ENCODE measurements at places on chromosomes 5 and 9.

DNA sequence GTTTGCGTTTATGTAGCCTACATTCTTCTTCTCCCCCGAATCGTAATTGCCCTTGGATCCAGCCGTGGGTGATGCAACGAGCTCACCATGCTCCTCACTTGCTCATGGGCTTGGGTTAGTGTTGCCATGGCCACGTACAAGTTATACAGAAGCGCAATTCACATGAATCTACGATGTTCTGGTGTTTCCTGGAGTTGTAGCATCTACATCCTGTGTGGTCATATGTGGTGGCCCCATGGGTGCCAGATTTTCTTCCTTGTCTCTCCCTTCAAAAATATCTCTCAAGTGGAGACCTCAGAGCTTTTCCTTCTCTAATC is 115.3 kb downstream of the TLE4 start:
- no peak overlapping the region for H3K4me3 ChIP-seq
- H3K4me1 ChIP-seq, result peaks cover 50% of the 10 kb centered on the region
- H3K27ac ChIP-seq, result no peak overlapping the region
- H3K27me3 ChIP-seq, result no peaks in the 10 kb centered on the region
- DNase-seq, result no peak

GRCh38 chr5:5497152-5497788 is 74.8 kb downstream of the ICE1 start:
- H3K4me3 ChIP-seq, result no peak overlapping the region
- no peaks in the 10 kb centered on the region for H3K36me3 ChIP-seq
- no peak overlapping the region for H3K27ac ChIP-seq
- DNase-seq, result no peak

DNA sequence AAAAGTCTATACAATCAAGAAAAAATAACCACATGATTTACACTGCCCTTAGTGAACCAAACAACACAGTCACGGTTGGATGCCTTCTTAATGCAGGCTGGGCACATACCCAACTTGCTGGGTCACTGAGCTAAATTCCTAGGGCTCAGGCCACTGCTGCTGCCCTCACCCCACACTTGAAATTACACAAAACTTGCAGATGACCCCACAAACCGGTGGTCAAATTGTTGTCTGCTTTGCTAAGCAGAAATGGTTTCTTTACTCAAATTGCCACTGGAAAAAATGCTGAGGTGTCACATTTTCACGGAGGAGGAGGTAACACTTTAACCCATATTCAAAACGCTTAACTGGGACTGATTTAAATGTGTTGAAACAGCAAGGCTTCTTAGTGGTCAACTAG is 62.4 kb downstream of the HMHB1 start:
- H3K4me1 ChIP-seq, result peaks cover 40% of the 10 kb centered on the region

GRCh38 chr5:2534251-2534650 is 217.2 kb downstream of the IRX2 start:
- DNase-seq, result peak; percentile 56
- peaks cover 9% of the 10 kb centered on the region for H3K4me1 ChIP-seq
- H3K27ac ChIP-seq, result no peak overlapping the region

DNA sequence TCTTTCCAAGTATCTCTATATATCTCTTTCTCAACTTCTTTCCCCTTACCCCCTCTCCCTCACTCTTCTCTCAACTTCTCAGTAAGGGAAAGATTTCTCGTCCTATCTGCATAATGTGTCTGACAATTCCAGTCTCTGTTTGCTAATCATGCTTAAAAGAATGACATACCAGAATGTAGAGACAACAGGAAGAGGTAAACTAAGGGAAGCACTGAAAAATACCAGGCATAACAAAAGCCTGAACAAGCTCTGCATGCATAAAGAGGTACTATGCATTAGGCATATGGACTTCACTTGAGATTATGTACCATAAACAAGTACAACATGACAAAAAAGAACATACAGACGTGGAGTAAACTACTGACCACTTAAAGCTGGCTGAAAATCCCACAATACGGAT is 62.6 kb downstream of the SEMA5A start:
- DNase-seq, result no peak
- peaks cover 12% of the 10 kb centered on the region for H3K4me1 ChIP-seq
- no peak overlapping the region for H3K27ac ChIP-seq
- H3K27me3 ChIP-seq, result no peaks in the 10 kb centered on the region

DNA sequence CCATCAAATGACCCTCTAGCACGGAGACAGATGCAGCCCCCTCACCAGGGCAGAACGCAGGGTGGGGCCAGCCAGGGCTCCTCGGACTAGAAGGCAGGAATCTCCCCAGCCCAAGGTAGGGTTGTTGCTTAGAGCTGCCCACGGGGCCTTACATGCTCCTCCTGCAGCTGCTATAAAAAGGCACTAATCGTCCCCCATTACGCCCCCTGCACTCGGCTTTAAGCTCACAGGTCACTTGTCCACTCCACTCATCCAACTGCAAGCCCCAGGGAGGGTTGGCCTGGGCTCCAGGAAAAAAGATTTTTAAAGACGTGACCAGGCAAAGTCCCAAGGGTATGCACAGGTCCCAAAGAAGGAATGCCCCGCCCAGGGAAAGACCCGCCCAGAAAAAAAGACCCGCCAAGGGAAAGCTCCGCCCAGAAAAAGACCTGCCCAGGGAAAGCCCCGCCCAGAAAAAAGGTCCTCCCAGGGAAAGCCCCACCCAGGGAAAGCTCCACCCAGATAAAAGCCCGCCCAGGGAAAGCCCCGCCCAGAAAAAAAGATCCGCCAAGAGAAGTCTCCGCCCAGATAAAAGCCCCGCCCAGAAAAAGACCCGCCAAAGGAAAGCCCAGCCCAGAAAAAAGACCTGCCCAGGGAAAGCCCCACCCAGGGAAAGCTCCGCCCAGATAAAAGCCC is 11.1 kb downstream of the GRIN1 start:
- no peaks in the 10 kb centered on the region for H3K36me3 ChIP-seq
- H3K27ac ChIP-seq, result no peak overlapping the region
- no peak overlapping the region for H3K4me3 ChIP-seq
- peaks cover 19% of the 10 kb centered on the region for H3K27me3 ChIP-seq
- DNase-seq, result no peak

- no peaks in the 10 kb centered on the region for H3K36me3 ChIP-seq
- no peaks in the 10 kb centered on the region for H3K27me3 ChIP-seq
- peaks cover under 1% of the 10 kb centered on the region for H3K4me1 ChIP-seq
- H3K27ac ChIP-seq, result no peak overlapping the region
- H3K4me3 ChIP-seq, result no peak overlapping the region
Observed at GRCh38 chr5:127826011-127826410, 122.8 kb downstream of the CCDC192 start.

GRCh38 chr5:172951371-172952033 is 7.7 kb upstream of the RPL26L1 start:
- H3K27ac ChIP-seq, result peak overlapping the region; percentile 99
- H3K4me1 ChIP-seq, result no peaks in the 10 kb centered on the region
- no peaks in the 10 kb centered on the region for H3K27me3 ChIP-seq
- H3K4me3 ChIP-seq, result peak overlapping the region; percentile 75
- no peak for DNase-seq
- H3K36me3 ChIP-seq, result peaks cover 4% of the 10 kb centered on the region

GRCh38 chr5:14568333-14568732 is 13.3 kb upstream of the OTULINL start:
- no peaks in the 10 kb centered on the region for H3K36me3 ChIP-seq
- DNase-seq, result no peak
- no peak overlapping the region for H3K4me3 ChIP-seq

DNA sequence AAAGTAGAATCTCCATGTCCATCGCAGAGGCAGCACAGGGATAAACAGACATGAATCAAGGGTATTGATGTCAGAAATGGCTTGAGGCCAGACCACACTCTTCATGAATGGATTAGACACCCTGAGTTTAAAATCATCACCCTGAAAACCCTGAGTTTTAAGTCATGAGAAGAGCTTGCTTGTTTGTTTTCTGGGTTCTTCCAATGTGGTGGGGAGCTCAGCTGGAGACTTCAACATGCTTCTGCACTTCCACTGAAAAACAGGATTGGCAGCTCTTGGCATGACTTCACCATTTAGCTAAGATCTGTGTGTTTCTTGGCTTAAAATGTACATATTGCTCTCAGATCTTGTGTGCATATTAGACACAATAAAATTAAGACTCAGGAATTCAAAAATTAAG is 9.8 kb downstream of the GCNT4 start:
- peaks cover 7% of the 10 kb centered on the region for H3K36me3 ChIP-seq
- no peaks in the 10 kb centered on the region for H3K27me3 ChIP-seq
- H3K4me1 ChIP-seq, result no peaks in the 10 kb centered on the region
- no peak for DNase-seq

DNA sequence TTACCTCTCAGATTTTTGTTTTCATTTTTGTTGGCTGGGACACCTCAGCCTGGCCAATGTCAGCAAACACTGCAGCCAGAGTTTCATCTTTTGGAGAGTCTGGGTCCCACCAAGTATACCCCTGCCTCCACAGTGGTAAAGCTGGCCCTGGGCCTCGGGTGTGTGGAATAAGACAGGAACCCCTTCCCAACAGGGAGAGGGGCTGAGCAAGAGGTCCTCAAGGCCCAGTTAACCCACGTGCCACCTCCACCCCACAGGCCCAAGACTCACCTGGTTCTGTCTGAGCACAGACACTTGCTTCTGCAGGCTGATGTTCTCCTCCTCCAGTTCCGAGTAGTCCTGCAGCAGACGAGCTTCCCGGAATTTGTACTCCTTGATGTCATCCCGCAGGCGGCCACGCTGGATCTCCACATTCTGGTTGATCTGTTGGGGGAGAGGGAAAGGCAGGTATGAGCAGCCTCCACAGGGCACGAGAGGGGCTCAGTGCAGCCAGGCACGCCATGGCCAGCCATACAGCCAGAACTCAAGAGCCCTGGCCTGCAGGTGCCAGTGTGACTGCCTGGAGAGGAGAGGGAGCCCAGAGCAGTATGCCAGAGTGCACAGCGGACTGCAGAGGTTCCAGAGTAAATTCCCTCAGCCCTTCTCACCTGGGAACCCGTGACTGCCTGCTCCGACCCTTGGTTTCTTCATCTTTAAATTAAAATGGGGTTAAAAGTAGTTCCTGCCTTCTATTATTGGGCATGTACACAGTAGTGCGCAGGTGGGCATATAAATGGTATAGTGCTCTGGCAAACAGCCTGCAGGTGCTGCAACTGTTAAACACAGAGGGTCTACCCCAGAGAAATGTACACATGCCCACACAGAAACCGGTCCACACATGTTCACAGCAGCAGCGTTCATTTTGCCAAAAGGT is 42.0 kb downstream of the BICD2 start:
- peak; percentile 53 for DNase-seq
- peaks cover 17% of the 10 kb centered on the region for H3K4me1 ChIP-seq
- peaks cover 20% of the 10 kb centered on the region for H3K36me3 ChIP-seq
- H3K4me3 ChIP-seq, result peak overlapping the region; percentile 71

DNA sequence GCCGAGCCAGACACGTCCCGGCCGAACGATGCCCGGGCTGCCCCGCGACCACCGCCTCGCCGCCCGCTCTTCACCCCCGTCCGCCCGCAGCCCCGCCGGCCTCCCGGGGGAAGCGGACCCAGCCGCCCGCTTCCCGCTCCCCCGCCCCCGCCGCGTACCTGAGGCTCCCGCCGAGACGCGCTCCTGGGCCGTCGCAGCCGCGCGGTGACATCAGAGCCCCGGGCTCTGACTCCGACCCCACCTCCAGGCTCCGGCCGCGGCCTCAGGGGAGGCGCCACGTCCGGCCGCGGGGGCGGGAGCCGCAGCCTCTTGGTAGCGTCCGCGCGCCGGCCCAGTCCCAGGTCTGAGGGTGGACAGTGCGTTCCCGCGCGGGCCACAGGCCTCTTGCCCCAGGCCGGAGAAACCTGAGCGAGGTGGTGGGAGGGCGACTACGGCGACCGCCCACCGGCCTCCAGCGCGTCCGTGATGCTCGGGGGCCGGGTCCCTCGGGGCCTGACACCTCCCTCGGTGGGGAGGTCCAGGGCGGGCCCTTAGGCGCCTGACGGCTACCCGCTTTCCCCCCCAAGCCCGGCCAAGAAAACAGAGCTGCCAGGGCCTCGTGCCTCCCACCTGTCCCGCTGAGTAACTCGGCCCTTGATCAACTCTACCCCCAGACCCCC is at the start of gene SHROOM1:
Gene SHROOM1, minus strand, starts transcription at position 212 of the 659 bp plus-strand sequence. CDS start 4,507 bp downstream, outside the sequence.
- H3K27me3 ChIP-seq, result peaks cover 59% of the 10 kb centered on the region
- no peak for DNase-seq
- no peaks in the 10 kb centered on the region for H3K4me1 ChIP-seq

DNA sequence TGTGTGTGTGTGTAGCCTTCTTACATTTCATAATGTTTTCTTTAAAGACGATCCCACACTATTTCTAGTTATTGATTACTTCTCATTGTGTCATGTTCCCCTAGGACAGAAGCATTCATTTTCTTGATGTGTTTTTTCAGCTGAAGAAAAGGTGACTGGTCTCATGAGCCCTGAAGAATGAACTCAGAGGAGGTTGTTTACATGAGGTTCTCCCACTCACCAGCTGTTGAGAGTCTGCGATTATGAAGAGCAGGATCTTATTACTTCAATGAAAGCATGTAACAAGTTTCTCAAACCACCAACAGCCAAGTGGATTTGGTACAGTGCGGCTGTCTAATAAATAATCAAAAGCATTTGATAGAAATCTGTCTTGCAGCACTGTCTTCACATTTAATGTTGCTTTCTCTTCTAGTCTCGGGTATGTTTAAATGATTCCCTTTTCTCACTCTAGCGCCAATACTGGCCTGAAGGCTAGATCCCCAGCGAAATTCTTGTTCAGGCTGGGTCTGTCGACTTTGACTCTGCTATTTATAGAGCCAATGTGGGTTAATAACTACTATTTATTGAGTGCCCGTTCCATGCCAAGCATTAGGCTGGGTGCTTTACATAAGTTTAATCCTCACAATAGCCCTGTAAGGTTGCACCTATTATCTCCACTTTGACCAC is 9.6 kb upstream of the FSD1L start:
- no peak overlapping the region for H3K4me3 ChIP-seq
- H3K4me1 ChIP-seq, result peaks cover 15% of the 10 kb centered on the region
- no peak overlapping the region for H3K27ac ChIP-seq
- peaks cover 6% of the 10 kb centered on the region for H3K36me3 ChIP-seq
- no peaks in the 10 kb centered on the region for H3K27me3 ChIP-seq

- no peak overlapping the region for H3K27ac ChIP-seq
- H3K36me3 ChIP-seq, result no peaks in the 10 kb centered on the region
- DNase-seq, result no peak
- peaks cover 5% of the 10 kb centered on the region for H3K4me1 ChIP-seq
- peaks cover 6% of the 10 kb centered on the region for H3K27me3 ChIP-seq
Observed at GRCh38 chr5:92023141-92023471, 640.0 kb upstream of the ARRDC3 start.

GRCh38 chr9:71721855-71722254 is 46.5 kb downstream of the CEMIP2 start:
- H3K4me3 ChIP-seq, result no peak overlapping the region
- H3K36me3 ChIP-seq, result peaks cover 33% of the 10 kb centered on the region
- no peaks in the 10 kb centered on the region for H3K27me3 ChIP-seq
- no peaks in the 10 kb centered on the region for H3K4me1 ChIP-seq

- no peak overlapping the region for H3K4me3 ChIP-seq
- H3K27ac ChIP-seq, result no peak overlapping the region
- DNase-seq, result no peak
- no peaks in the 10 kb centered on the region for H3K27me3 ChIP-seq
- no peaks in the 10 kb centered on the region for H3K36me3 ChIP-seq
Observed at GRCh38 chr5:110262749-110263148, 463.7 kb downstream of the TMEM232 start.

- peaks cover 47% of the 10 kb centered on the region for H3K4me1 ChIP-seq
- no peaks in the 10 kb centered on the region for H3K36me3 ChIP-seq
- DNase-seq, result no peak
- no peaks in the 10 kb centered on the region for H3K27me3 ChIP-seq
- no peak overlapping the region for H3K4me3 ChIP-seq
Observed at GRCh38 chr9:129583308-129584038, 37.4 kb downstream of the C9orf50 start.

Measured in type B pancreatic cell (in vitro differentiated cells).